IMR-90 (cell line): ENCODE measurements at places on chromosomes 5 and 9. TPM values are rescaled to one million over a fixed set of nuclear protein-coding genes. Genes with fewer than 3 reads are reported as not detected.

DNA sequence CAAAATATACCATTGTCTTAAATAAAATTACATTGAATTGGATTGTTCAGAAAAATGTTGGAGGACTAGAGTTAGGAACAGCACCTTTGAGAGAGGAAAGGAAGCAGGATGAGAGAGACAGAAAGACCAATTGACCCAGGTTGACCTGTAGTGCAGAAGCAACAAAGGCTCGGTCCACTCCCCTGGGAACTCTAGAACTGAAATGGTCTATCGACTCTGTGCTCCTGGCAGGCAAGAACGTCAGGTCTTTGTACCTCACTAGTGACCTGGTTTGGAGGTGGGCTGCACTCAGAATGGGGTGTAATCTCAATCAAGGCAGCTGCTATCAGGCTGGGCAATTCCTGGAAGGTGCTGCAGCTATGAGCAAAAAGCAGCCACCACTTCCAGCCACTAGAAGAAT is 110.8 kb downstream of the FAM174A start:
- DNase-seq: no peak

The FBXO4 gene
- total RNA-seq: 4.1 and 8.3 TPM in 2 replicates

- DNase-seq: no peak
These were observed 5.8 kb upstream of the ALDH1A1 start for GRCh38 chr9:72958485-72959281.

GRCh38 chr5:96117771-96118651 is 156.4 kb upstream of the ELL2 start:
- peak; percentile 75 for DNase-seq

The FREM1 gene
- under 0.01 TPM in 1 of 2 replicates, not detected in the other for total RNA-seq

DNA sequence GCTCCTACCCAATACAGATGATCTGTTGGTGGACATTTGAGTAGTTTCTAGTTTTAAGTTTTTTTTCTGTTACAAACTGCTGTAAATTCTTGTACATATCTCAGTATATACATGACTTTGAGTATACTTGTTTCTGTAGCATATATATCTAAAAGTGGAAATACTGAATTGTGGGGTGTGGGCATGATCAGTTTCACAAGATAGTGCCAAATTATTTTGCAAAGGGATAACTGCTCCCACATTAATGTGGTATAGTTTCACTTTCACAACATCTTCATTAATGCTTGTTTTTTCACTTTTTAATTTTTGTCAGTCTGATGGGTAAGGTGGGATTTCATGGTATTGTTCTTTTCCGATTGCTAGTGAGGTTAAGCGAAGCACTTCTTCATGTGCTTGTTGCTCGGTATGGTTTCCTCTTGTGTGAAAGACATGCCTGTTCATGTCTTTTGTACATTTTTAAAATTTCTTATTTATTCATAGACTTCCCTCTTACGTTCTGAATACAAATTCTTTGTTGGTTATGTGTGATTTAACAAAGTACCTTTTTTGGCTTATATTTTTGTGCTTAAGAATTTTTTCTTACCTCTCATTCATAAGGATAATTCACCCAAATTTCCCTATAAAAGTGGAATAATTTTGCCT is 103.5 kb downstream of the CDC42SE2 start:
- DNase-seq: no peak

GRCh38 chr5:17402289-17403121 is 95.5 kb upstream of the TAF11L2 start:
- DNase-seq: no peak

The MCC gene
- 17.8 and 20.6 TPM in 2 replicates for total RNA-seq

DNA sequence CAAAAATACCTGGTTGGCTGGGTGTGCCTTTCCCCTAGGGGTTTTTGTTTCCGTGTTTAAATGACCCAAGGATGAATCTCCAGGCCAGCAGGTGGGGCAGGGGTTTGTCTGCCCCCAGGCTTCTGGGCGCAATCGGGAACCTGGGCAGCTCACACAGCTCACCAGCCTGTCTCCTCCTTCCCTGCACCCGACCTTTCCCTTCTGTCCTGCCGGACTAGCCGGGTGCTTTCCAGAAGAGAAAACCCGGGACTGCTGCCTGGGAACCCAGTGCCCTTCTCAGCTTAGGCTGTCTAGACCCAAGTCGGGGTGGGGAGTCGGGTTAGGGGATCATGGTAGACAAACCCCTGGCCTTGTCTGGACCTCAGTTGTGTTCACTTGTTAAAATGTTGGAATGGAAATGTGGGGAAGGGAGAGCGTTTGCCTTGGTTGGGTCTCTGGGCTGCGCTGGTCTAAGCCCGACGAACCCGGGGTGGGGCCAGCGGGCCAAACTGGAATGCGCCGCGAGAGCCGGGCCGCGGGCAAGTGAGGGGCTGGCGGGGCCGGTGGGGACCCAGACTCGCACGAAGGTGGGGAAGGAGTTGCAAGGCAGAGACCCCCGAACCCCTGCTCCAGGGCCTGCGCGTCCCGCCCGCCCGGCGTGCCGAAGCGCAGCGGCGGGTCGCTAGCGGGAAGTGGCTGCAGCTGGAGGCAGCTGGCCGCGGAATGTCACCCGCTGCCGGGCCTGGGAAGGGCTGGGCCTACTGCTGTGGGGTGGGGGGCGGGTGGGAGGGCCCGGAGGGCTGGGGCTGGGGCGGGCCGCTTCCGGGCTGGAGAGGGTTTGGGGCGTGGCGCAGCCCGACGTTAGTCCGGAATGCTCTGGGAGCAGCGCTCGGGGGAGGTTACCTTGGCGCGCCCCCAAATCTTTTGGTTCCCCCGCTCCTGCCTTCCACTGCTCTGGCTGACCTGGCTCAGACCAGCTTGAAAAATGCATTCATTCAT is 84.6 kb downstream of the DAB2IP start:
- DNase-seq: peak; percentile 25

DNA sequence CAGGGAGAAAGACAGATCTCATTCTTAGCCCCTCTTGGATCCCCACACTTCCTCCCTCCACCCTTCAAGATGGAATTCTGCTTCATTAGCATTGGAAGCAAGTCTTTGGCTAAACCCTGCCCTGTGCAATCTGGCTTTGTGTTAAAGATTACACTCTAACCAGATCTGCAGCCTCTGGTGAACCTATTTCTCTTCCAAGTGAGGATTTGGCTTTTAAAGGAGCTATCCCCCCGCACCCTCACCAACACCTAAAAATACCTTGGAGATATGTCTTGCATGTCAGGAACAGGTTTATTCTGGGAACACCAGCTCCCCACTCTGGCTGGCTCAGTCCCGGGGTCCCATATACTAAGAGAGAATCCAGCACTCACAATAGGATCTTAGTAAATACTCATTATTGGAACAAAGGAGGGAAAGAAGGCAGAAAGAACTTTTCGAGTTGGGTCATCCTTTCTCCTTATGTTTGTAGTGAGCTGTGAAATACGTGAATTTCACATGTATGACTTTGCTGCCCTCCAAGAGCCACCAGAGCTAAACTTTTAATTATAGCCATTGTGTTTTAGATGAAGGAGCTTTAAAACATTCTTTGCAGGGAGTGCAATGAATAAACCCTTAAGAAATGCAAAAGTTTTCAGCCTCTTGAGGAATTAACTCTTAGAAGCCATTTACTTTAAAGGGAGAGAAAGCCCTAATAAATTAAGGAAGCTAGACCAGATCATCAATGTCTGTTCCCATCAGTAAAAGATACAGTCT is 53.7 kb upstream of the HRH2 start:
- no peak for DNase-seq

The PCDHGA12 gene
- total RNA-seq: 8.8 and 9.7 TPM in 2 replicates

The MARCOL gene
- total RNA-seq: not detected in 2 replicates

DNA sequence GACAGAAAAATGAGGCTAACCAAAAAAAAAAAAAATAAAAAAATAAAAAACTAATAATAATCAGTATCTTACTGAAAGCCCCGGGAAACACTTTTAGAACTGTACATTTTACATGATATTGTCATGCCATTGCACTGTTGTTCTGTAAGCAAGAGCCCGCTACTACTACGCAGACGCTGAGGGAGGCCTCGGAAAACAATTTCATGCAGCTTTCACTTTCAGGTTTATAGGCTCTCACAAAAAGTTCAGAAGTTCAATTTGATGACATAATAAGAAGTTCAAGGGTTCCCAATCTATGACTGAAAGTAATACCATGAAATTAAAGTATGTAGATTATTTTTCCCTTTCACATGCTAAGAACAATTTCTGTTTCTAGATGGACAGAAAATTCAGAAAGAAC is 318.3 kb upstream of the ITGA1 start:
- DNase-seq: no peak
